Activated T-helper 17 cell treated with anti-CD3 and anti-CD28 coated beads, Interleukin-2, amount 50 U/mL, for 72 hours (primary cell): ENCODE measurements at places on chromosomes 3 and 15. TPM values are rescaled to one million over a fixed set of nuclear protein-coding genes. Genes with fewer than 3 reads are reported as not detected.

- ATAC-seq = no peak
These were observed 27.9 kb downstream of the LNP1 start for GRCh38 chr3:100429187-100429716.

DNA sequence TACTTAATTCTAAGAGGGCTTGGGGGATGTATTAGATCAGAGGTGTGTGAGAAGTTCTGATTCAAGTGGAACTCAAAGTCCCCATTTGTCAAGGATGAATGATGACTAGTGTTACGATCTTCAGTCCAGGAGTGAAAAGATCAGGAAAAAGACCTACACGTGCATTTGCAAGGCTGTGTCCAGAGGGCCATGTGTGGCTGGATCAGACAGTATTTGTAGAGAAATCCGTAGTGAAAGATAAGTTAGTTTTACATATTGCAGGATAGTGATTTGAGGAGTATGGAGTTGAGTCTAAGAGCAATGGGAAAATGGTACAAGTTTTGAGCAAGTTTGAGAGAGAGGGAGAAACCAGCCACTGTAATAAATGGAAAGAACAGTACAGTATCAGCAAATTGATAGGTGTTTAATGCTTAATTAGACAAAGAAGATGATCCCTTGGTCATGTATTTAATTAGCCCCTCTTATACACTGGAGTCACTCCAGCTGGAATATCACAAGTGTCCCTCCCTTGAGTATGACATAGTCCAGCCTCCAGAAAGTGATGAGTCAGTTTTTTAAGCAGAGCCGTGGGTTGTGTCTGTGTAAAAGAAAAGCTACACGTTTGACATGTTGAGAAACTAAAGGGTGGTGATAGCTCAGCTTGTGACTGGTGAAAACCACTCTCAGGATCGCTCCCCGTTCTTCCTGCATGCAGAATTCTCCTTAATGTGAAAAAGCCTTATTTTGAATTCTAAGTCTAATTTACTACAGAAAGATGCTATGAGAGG, 348.8 kb downstream of the ROBO1 start:
- ATAC-seq = no peak

- peak; percentile 82 for ATAC-seq
These were observed at the start of gene TMOD2 for GRCh38 chr15:51750792-51751696. Gene TMOD2 (plus strand): TSS chr15:51751597. CDS start chr15:51766442, 14,845 bp downstream.

DNA sequence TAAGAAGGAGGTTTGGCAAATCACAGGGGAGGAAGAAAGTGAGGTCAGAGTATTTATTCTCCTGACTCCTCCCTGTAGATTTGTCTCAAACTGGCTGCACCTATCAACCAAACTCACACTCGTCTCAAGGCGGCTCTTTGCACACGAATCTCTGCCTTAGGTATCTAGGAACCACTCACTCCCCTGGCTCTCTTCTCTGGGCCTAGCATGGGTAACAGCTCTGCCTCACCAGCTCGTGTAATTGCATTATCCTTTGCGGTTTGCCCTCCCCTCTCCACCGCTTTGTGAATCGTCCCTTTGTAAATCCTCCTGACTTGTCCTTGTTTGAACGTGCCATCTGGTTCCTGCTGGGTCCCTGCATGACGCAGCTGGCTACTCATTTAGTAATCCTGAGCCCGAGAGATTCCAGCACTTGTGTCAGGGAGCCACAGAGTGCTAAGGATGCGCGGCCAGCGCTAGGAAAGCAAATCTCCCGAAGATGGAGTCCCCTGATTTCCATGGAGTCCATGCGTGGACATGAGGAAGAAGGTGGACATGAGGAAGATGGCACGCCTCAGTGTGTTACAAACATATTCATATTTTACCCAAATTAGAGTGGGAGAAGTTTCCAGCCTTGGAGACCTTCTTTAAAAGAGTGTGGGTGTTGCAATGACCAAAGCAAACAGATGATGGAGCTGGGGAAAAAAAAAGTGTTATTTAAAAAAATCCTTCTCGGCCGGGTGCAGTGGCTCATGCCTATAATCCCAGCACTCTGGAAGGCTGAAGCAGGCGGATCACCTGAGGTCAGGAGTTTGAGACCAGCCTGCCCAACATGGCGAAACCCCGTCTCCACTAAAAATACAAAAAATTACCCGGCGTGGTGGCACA, 26.7 kb downstream of the NRROS start:
- ATAC-seq = no peak

- ATAC-seq = no peak
These were observed 80.9 kb upstream of the ARHGEF26 start for GRCh38 chr3:154040283-154040682.

DNA sequence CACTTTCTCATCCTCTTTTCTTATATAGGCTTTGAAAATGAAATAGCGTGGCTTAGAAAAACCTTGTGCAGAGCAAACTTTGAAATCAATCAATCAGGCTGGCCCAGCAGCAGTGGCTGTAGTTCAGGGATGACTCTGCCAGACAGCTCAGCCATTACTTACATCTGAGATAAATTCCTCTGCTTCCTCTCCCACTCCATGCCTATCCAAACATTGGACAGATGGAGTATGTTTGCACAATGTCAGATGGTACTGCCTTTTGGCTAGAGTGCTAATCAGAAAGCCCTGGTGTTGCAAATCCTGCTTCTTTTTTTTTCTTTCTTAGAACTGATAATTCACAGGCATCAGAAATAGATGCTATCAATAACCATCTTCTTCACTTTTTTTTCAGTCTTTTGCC, 1065.1 kb downstream of the AGBL1 start:
- ATAC-seq = no peak

DNA sequence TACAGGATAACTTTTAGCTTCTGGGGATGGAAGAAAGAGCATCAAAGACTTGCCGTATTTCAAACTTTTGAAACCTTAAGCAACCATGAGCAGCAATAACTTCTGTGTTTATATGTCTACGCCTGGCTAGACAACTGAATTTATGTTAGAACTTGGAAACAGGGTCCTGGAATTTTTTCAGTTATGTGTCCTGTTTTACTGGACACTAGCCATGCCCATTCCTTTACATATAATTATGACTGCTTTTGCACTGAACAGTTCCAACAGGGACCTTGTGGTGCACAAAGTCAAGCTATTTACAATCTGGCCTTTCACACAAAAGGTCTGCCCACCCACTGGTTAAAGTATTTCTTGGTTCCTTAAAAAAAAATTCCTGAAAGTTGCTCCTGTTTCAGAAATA, 37.1 kb downstream of the TJP1 start:
- ATAC-seq = no peak

DNA sequence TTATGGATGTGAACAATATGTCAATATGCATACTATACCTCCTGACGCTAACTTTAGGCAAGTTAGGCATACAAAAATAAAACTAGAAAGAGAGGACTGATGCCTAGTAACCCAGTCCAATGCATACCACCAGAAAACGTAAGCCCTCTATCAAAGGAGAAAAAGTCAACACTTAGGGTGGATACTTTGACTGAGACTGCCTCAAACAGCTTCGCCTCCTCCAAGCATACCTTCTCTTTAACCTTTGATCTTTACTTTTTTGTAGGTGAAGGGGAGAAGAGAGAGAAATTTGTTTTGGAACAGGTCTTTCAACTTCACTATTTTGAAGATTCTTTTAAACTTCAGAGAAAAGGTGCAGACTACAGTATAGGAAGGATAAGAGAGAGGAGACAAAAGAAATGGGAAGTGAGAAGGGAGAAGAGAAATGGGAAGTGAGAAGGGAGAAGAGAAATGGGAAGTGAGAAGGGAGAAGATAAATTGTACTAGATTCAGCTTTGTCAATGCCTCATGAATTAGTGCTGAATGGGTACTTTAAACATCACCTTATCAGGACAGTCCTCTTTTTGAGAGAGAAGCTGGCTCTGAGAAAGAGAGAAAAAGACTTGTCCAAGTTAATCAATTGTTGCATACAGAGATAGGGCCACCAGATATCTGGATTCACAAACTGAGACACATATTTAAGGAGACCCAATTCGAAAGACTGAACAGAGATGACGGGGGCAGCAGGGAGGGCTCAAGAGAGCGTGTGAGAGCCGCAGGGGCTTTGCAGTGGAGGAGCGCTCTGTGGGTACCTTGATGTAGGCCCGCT, 1.0 kb downstream of the P3H2 start:
- no peak for ATAC-seq

- ATAC-seq = no peak
These were observed 69.9 kb downstream of the RYK start for GRCh38 chr3:134180761-134181160.

Gene MED12L
- 3.3 TPM for total RNA-seq

Gene TMEM40
- not detected for total RNA-seq

Gene RNF123
- total RNA-seq = 44.5 TPM

Gene C2CD4B
- 0.76 TPM for total RNA-seq

Gene GREM1
- total RNA-seq = not detected

Gene MCF2L2
- 10.0 TPM for total RNA-seq

Gene GOLGA8O
- 1.3 TPM for total RNA-seq
